WTC11 (cell line): ENCODE measurements at places on chromosomes 6 and 20. TPM values are rescaled to one million over a fixed set of nuclear protein-coding genes. Genes with fewer than 3 reads are reported as not detected.

The CST5 gene
- total RNA-seq, result not detected in 3 replicates

The OPN5 gene
- total RNA-seq, result not detected in 3 replicates

The KIF13A gene
- total RNA-seq, result 27.8 to 32.7 TPM (median 27.8 TPM) in 3 replicates

DNA sequence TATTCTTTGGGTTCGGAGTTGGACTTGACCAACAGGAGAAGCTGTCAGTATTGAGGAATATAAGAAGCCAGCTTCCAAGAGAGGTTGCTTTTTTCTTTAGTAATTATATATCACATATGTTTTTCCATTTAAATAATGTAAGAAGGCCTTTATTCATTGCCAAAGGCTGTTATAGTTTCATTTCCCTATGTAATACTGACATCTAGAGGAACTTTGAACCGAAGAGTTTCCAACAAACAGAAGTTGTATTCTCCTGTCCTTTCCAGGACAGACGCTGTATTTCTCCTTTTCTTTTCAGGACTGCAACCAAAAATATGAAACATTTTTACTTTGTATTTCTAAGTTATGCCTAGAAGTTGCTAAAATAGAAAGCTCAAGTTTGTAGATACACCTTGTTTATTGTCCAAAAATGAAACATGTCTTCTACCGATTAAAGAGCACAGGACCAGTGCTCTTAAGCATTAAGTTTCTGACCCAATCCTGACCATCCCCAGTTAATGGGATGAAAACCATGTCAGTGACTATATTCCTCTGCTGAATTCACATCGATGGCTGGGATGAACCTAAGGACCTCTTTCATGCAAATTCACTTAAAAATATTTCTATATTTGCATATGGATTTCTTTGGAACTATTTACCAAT, 55.1 kb downstream of the MYLK4 start:
- no peaks in the 10 kb centered on the region for H3K36me3 ChIP-seq
- H3K27me3 ChIP-seq, result no peaks in the 10 kb centered on the region
- no peak for DNase-seq

DNA sequence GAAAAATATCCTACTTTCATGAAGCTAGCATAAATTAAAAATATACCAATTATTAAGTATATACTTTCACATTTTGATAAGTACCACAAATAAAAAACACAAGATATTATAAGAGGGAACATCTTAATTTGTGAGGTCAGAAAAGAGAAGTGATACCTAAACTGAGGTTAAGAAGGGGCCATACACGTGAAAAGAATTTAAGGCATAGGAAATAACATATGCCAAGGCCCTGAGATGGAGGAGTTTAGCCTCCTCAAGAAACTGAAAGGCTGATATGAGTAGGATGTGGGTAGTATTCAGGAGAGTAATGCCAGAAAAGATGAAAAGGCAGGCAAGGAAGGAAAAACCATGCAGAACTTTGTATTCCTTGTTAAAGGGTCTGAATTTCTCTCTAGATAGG, 116.6 kb upstream of the HTR1E start:
- no peak overlapping the region for H3K4me3 ChIP-seq
- no peak for DNase-seq
- no peak overlapping the region for H3K27ac ChIP-seq
- H3K27me3 ChIP-seq, result no peaks in the 10 kb centered on the region

GRCh38 chr6:166461821-166462460, 79.2 kb upstream of the MPC1 start:
- DNase-seq, result no peak
- H3K36me3 ChIP-seq, result peaks cover 15% of the 10 kb centered on the region
- no peak overlapping the region for H3K27ac ChIP-seq
- no peaks in the 10 kb centered on the region for H3K27me3 ChIP-seq

DNA sequence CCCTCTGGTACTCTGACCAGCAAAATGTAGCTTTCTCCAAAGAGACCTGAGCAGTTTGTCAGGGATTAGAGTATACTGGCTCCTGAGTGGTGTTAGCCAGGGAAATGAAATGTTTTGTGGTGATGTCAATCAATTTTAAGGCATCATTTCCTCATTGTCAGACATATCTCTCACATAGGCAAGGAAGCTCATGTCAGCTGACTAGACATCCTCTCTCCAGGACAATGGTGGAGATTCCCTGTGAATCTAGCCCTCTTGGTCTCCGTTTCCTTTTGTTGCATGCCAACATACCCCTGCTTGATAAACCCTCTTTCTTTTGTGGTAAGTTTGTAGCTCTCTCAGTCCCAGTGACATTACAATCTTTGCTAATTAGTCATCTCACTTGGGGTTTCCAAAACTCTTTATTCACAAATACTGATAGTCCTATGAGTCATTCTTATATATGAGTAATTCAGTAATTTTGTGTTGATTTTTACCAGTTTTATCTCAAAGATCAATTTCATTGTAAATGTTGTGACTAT, 135.6 kb upstream of the PTPRK start:
- no peak for DNase-seq
- no peaks in the 10 kb centered on the region for H3K36me3 ChIP-seq
- H3K4me1 ChIP-seq, result no peaks in the 10 kb centered on the region
- no peaks in the 10 kb centered on the region for H3K27me3 ChIP-seq
- no peak overlapping the region for H3K27ac ChIP-seq
- H3K4me3 ChIP-seq, result no peak overlapping the region

GRCh38 chr6:37783025-37783855, 36.3 kb upstream of the ZFAND3 start:
- no peak overlapping the region for H3K27ac ChIP-seq
- H3K36me3 ChIP-seq, result no peaks in the 10 kb centered on the region
- DNase-seq, result peak; percentile 70

- H3K36me3 ChIP-seq, result no peaks in the 10 kb centered on the region
- H3K4me1 ChIP-seq, result peaks cover 25% of the 10 kb centered on the region
- no peak overlapping the region for H3K4me3 ChIP-seq
- DNase-seq, result no peak
Measured at GRCh38 chr20:62970307-62971210, 18.1 kb downstream of the SLC17A9 start.

DNA sequence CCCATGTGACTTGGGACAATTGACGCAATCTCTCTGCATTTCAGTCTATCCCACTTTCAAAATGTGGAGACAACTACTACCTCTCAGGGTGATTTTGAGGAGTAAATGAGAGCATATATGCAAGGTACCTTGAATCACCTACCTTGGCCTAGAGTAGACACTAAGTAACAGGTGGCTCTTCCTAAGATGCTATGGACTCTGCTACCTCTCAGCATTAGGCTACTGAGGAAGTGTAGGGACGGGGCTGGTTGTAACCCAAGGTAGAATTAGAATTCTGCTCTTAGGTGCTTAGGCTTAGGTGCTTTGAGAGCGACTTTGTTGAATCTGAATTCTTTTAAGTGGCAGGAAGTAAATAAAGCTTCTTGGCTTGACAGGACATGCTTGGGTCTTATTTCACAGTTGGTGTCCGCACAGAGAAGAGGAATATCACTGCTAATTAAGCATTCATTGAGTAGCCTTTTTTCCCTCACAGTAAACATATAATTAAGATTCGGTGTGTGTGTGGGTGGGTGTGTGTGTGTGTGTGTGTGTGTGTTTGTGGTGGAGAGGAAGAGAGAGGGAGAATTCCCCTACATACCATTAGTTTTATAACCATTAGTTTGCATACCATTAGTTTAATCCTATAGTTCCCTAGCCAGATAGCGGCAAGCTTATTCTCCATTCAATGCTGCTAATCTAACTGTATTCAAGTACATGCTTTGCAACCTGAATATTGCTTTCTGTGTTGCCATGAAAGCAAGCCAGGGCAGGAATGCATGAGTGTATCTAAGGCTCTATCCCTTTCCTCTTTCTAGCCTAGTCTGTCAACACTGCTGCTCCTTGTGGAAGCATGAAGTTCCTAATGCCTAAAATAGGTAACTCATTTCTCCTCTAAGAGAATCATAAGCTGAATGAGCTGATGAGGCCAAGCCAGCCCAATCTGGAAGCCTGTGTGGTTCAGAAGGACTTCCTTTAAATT, 112.5 kb downstream of the IPCEF1 start:
- no peaks in the 10 kb centered on the region for H3K36me3 ChIP-seq
- no peaks in the 10 kb centered on the region; the same call in 1 of the 2 replicates for H3K27me3 ChIP-seq
- no peak overlapping the region for H3K4me3 ChIP-seq
- H3K4me1 ChIP-seq, result peaks cover 65% of the 10 kb centered on the region
- DNase-seq, result no peak

DNA sequence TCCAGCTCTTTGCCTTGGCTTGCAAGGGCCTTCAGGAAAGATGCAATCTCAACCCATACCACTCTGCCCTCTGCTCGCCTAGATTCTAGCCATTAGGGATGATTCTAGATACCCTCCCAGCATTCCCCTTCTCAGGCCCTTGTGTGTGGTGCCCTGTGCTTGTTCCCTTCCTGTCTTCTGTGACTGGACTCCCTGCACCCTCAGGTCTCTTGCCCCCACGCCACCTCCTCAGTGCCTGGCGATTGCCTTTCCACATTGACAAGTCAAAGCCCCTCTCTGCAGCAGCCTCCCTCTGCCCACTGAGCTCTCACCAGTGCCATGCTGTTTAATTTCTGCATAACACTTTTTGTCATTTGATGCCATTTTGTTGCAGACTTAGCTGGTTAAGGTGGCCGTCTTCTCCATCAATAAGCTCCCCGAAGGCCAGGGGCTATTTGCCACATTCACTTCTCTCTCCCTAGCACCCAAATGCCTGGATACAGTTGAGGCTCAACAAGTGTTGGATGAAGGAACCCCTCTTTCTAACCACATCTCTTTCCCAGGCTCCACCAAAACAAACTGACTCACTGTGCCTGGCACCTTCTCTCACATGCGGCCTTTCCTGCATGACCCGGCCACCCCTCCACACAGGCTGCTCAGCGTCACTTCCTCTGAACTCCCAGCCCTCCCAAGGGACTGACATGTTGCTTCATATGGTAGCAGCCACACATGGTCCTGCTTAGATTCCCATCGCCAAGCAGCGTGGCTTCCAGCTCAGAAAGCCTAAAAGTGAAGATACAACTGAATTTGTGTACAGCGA, 4.6 kb upstream of the TXNDC5 start:
- no peaks in the 10 kb centered on the region for H3K4me1 ChIP-seq
- no peaks in the 10 kb centered on the region for H3K36me3 ChIP-seq
- DNase-seq, result no peak
- no peak overlapping the region for H3K27ac ChIP-seq

GRCh38 chr6:12479881-12480280, 189.7 kb downstream of the EDN1 start:
- no peak overlapping the region for H3K27ac ChIP-seq
- no peaks in the 10 kb centered on the region for H3K27me3 ChIP-seq
- peaks cover 6% of the 10 kb centered on the region for H3K36me3 ChIP-seq
- DNase-seq, result no peak
- no peak overlapping the region for H3K4me3 ChIP-seq

GRCh38 chr6:146915671-146916127, 288.5 kb upstream of the STXBP5 start:
- no peak overlapping the region for H3K27ac ChIP-seq
- H3K4me1 ChIP-seq, result peaks cover 24% of the 10 kb centered on the region
- no peaks in the 10 kb centered on the region for H3K36me3 ChIP-seq
- DNase-seq, result no peak

- no peaks in the 10 kb centered on the region for H3K27me3 ChIP-seq
- DNase-seq, result peak; percentile 68
- H3K36me3 ChIP-seq, result 0 out of 2 replicates have a peak, but pooled peaks cover 4% of the 10 kb centered on the region
- no peaks in the 10 kb centered on the region; the same call in 1 of the 2 replicates for H3K4me1 ChIP-seq
- no peak overlapping the region for H3K27ac ChIP-seq
- no peak overlapping the region for H3K4me3 ChIP-seq
Measured at GRCh38 chr6:73803562-73804241, 107.7 kb downstream of the CD109 start.

- peaks cover 41% of the 10 kb centered on the region for H3K4me1 ChIP-seq
- H3K4me3 ChIP-seq, result no peak overlapping the region
- no peak overlapping the region for H3K27ac ChIP-seq
- DNase-seq, result no peak
- no peaks in the 10 kb centered on the region for H3K36me3 ChIP-seq
Measured at GRCh38 chr6:108778421-108779186, 69.6 kb upstream of the ARMC2 start.

DNA sequence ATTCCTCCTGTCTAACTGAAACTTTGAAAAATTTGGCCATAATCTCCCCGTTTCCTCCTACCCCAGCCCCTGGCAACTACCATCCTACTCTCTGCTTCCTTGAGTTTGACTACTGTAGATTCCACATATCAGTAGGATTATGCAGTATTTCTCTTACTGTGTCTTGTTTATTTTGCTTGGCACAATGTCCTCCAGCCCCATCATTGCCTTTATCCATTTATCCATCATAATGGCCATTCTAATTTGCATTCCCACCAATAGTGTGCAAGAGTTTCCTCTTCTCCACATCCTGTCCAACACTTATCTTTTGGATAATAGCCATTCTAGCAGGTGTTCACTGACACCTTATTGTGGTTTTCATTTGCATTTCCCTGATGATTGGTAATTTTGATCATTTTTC, 202.3 kb downstream of the THBS2 start:
- no peak overlapping the region for H3K4me3 ChIP-seq
- H3K27ac ChIP-seq, result no peak overlapping the region
- no peak for DNase-seq

DNA sequence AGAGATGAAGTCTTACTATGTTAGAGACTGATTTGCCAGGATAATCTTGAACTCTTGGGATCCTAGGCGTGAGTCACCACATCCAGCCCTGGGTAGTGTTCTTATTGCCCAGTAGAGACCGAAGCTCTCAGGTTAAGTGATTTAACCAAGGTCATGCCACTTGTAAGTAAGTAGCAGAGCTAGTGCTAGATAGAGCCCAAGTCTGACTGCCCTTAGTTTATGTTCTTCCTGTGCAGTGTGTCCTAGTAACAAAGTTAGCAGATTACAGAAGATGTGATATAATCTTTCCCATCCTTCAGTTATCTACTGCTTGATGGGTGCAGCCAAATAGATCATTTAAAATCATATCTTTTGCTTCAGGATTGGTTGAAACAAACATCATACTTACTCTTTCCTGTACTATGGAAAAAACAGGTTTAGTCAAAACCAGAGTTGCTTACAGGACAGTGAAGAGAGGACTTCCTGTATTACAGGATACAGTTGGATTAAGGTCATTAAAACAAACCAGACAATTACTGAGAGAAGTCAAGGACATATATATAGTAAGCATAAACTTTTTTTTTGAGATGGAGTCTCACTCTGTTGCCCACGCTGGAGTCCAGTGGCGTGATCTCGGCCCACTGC, 9.5 kb upstream of the PABPC1L start:
- no peak overlapping the region for H3K4me3 ChIP-seq
- H3K4me1 ChIP-seq, result peaks cover 6% of the 10 kb centered on the region
- DNase-seq, result no peak
- peaks cover 37% of the 10 kb centered on the region for H3K36me3 ChIP-seq
- 0 out of 2 replicates have a peak overlapping the region, but pooled peaks have one; percentile 69 for H3K27ac ChIP-seq
